BJ (cell line): ENCODE measurements at places on chromosomes 11 and 22.

DNA sequence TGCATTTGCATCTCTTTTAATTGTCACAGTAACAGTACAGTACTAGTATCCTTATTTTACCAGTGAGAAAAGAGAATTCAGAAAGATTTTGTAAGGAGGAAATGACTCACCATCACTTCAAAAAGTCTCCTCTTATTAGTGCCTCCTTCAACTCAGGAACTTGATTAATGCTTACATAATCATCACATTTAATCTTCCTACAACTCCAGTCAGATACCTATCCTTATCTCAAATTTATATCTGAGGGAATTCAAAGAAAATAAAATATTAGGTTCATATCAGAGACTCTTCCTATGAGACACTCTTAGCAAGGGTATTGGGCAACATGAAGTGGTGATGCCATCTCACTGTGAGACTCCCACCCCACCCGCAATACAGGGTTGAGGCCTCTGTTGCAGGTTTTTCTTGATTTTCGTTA is 26.1 kb upstream of the CTSC start:
- DNase-seq: no peak

- no peak for DNase-seq
These were observed 551 bp downstream of the AGBL2 start for GRCh38 chr11:47714554-47715081.

DNA sequence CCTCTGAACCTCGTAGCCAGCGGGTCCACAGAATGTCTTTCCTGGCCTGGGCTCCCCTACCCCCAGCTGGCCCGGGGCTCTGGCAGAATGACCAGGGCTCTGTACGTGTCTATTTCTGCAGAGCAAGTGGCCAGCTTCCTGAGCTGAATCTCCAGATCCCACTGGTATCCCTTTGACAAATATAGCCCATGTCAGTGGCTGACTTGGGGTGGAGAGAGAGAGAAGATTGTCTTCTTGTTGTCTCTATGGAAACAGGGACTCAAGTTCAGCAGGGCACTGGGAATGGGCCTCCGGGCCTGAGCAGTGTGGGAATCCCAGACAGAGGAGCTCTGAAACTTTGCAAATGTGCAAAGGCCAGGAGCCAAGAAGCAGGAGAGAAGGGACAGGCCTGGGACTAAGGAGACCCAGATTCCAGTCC is 33.9 kb downstream of the ANO1 start:
- DNase-seq: no peak

- no peak for DNase-seq
These were observed 1.1 kb downstream of the CBX6 start for GRCh38 chr22:38870791-38871359.

DNA sequence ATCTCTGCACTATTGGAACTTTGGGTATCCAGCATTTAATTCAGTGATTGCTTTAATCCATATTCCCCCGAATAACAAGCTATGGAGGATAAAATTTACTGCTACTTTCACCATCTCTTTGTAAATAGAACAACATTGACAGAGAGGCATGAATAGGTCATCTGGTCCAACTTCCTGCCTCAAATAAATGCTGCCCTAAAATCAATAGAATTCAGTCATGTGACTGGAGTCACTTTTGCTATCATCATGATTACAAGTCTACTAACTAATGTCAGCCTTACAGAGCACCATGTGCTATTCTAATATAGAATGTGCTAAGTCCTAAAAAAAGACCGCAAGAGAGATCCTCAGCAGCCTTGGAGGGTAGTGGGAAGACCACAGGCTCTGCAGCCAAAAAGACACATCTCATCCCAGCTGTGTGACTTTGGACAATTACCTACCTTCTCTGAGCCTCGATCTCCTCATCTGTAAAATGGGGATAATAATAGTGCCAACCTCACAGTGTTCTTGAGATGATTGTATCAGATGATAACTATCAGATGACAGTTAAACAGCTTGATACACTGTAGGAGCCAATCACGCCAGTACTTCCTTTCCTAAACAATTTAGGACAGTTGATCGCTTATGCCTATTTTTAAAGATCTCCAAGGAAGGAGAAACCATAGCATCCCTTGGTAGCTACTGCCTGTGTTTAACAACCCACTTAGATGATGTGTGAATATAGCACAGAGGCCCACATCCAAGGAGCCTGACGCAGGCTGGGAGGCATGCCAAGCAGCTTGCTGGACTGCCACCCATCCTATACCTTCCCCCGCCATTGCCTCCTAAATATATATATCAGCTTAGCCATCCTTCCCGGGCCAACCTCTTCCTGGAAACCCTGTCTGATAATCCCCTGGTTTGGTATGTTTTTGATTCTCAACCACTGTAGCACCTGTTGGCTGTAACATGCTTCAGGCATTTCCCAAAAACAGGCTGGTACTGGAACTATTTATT is 77.3 kb upstream of the PHF21A start:
- DNase-seq: no peak

- DNase-seq: no peak
These were observed at the start of gene SLC22A25 for GRCh38 chr11:63243533-63243932. TSS of gene SLC22A25 (minus strand) at chr11:63243599. CDS start at chr11:63229652, 13,947 bp downstream.

GRCh38 chr11:33375688-33376311 is 118.6 kb downstream of the HIPK3 start:
- no peak for DNase-seq

GRCh38 chr22:49723478-49724029 is 104.1 kb downstream of the BRD1 start:
- DNase-seq: no peak

DNA sequence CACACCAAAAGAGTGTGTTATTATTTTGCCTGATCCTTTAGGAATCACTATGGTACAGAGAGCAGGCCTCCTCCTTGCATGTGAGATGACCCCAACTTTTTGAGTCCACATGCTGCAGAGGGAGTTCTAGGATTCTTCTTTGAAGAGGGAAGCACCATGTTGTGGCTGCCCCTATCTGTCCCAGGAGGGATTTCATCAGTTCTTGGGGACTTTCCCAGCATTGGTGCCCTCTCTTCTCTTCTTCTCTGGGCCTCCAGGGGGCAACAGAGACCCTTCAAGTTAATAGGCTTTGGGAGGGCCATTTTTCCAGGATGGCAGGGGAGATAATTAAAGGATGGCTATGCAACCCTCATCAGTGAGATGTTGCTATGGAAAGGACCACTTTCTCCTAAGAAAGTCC is 3.6 kb downstream of the MMP1 start:
- DNase-seq: no peak

DNA sequence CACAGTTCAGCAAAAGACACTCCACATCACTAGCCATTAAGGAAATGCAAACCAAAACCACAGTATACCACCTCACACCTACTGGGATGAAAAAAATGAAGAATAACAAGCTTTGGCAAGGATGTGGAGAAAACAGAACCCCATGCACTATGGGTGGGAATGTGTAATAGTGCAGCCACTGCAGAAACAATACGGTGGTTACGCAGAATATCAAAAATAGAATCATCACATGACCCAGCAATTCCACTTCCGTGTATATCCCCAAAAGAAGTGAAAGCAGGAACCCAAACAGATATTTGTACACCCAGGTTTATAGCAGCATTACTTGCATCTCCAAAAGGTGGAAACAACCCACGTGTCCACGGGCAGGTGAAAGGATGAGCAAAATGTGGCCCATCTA is 20.8 kb downstream of the CARS1 start:
- DNase-seq: no peak
